ENCODE measurements at places on chromosomes 4 and X.

DNA sequence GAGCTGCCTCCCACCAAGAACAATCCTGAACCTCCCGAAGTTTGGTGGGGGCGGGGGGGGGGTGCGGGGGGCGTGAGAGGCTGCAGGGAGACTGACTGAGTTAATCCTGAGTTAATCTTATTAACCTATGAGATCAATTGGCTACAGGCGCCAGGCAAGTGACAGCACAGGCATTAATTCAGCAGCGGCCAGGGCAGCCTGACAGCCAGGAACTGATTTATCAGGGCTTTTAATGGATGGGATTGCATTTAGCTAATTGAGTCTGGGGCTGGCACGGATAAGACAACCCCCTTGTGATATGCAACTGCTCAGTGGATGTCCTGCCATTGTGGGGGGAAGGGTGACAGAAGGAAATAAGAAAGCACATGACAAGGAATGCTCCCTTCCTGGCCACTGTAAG lies 16.3 kb downstream of the RTL5 start:
- no peak for DNase-seq

- DNase-seq = no peak
Observed at GRCh38 chrX:70044541-70045245, 5.0 kb downstream of the AWAT2 start.

- DNase-seq = no peak
Observed at GRCh38 chr4:109562457-109563239, 2.6 kb downstream of the MCUB start.

DNA sequence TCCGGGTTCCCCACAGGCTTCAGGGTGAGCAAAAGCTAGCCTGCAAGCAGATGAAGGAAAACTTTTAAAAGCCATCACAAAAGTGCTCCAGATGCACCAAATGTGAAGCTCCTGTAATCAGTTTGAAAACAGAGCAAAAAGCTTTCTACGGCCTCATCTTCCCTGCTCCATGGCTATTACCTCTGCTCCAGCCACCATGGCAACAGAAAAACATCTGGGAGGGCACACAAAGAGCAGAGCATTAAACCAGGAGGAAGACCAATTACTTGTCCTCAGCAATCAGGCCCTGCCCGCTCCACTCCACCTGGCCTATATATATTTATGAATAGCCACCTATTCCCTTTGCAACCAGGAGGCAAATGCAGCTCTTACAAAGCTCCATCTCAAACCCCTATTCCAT lies 33.6 kb downstream of the TMEM154 start:
- DNase-seq = no peak

DNA sequence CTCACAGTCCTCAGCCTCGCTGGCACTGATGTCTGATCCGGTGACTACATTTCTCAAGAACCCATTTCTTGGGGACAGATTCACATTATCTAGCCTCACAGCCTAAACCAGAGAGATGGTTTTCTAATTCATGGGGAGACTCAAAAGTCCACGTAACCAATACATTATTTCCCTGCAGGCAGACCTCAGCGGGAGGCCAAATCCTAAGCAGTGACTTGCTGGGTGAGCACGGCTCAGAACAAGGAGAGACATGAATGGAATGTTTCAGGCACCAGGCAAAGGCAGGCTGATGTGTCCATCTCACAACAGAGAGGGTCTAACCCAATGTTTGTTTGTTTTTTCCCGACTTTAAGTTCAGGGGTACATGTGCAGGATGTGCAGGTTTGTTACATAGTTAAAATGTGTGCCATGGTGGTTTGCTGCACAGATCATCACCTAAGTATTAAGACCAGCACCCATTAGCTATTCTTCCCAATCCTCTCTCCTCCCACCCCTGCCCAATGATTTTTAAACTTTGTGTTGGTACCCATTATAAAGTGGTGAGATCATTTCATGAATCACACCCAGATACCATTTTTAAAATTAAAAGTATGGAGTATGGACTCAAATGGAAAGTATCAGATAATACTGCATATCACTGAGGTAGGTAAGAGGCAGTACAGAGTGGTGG lies 53.3 kb downstream of the SCD5 start:
- DNase-seq = no peak

DNA sequence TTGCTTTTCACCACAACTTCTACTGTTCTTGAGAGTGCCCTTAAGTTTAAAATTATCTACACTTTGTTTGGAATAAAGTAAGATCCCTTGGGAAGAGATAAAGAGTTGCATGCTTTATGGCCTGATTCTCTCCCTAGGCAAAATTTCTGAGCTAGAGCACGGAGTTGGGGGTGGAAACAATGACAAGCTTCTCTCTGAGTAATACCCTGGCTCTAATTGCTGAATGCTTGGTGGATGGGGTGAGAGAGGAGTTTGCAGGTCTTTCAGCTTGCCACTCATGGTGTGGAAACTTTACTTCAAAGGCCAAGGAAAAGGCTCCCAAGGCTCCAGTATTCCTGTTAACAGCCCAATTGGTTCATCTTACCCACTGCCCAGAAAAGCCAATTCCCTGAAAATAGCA lies 26.1 kb upstream of the PRDM8 start:
- DNase-seq = no peak

DNA sequence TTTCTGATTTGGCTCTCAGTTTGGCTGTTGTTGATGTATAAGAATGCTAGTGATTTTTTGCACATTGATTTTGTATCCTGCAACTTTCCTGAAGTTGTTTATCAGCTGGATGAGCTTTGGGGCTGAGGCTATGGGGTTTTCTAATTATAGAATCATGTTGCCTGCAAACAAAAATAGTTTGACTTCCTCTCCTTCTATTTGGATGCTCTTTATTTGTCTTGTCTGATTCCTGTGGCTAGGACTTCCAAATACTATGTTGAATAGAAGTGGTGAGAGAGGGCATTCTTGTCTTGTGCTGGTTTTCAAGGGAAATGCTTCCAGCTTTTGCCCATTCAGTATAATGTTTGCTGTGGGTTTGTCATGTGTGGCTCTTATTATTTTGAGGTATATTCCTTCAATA lies 734.7 kb upstream of the FAM241A start:
- no peak for DNase-seq

- no peak for DNase-seq
Observed at GRCh38 chrX:24332878-24333277, 19.0 kb upstream of the SUPT20HL2 start.

GRCh38 chr4:172813359-172813923 lies 355.2 kb upstream of the GALNT7 start:
- no peak for DNase-seq

GRCh38 chrX:143768976-143769375 lies 48.4 kb upstream of the SPANXN2 start:
- no peak for DNase-seq

DNA sequence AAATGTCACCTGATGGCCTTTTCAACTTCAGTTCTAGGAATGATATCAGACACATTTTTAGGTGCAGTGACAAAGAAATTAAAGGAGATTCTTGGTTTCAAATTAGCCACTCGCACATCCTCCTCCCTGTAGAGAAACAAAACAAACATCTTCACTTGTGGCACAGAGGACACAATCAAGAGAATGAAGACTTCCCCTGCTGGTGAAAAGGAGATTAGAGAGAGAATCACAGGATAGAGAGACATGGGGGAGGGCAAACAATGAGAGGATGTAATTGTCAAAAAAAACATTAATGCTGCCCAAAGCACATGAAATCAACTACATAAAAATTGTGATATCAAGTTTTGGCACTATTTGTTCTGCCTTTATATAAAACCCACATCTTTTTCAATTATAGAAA lies 34.5 kb downstream of the ACE2 start:
- DNase-seq = no peak

- no peak for DNase-seq
Observed at GRCh38 chr4:57064811-57065711, 45.1 kb downstream of the IGFBP7 start.

- peak; percentile 33 for DNase-seq
Observed at GRCh38 chr4:88378691-88379559, at the start of gene HERC6. TSS of gene HERC6 (plus strand) at chr4:88378852. CDS start at chr4:88378922, 70 bp downstream.

DNA sequence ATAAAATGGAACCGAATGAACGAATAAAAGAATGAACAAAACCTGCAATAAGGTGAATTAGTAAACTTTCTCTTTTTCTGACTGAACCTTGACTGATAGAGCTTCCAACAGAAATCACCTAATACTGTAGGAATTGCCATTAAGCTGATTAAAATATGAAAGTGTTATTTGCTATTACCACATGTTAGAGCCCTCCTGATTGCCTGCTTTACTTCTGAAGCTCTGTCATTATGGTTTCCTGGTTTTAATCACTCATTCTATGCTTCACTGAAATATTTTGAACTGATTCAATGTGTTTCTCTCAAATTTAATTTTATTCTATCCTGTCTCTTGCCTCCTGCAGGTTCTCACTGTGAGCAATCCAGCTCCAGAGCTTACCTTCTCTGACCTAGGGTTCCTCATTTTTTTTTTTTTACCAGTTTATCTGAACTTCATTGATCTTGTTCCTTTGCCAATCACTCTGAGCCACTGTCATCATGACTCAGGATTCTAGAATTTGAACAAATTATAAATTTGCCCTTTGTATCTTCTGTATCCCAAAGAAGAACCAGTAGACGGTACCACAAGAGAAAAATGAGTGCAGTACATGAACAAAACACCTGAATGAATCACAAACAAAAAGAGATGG lies 48.1 kb upstream of the UGT2B15 start:
- no peak for DNase-seq

GRCh38 chr4:117010671-117011070 lies 74.7 kb downstream of the TRAM1L1 start:
- no peak for DNase-seq

GRCh38 chrX:39809331-39809730 lies 288.4 kb downstream of the BCOR start:
- DNase-seq = no peak

- no peak for DNase-seq
Observed at GRCh38 chrX:49610718-49611310, 12.0 kb downstream of the GAGE1 start.

DNA sequence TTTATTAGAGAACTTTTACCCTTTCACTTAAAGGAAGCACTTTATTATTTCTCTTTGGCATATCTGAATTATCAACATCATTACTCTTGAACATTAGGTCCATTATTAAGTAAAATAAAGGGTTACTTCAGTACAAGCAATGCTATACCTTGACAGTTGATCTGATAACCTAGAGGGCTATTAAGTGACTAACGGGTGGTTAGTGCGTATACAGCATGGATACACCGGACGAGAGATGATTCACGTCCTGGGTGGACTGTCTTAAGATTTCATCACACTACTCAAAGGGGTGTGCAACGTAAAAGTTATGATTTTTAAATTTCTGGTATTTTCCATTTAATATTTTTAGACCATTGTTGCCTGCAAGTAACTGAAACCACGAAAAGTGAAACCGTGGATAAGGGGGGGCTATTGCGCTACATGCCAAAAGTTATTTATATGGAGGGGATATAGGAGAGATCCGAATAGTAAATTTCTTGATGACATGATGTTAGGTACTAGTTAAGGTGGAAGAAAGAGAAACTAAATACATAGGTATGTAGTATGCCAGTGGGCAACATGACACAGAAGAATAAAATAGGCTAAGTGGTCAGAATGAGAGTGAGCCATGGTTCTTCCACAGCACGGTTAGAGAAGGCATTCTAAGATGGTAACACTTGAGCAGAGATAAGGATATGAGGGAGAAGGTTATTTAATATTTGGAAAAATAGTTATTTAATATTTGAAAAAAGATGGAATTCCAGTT lies 230.8 kb upstream of the ANKRD50 start:
- no peak for DNase-seq

- no peak for DNase-seq
Observed at GRCh38 chr4:77215107-77215506, 58.1 kb downstream of the CCNG2 start.

DNA sequence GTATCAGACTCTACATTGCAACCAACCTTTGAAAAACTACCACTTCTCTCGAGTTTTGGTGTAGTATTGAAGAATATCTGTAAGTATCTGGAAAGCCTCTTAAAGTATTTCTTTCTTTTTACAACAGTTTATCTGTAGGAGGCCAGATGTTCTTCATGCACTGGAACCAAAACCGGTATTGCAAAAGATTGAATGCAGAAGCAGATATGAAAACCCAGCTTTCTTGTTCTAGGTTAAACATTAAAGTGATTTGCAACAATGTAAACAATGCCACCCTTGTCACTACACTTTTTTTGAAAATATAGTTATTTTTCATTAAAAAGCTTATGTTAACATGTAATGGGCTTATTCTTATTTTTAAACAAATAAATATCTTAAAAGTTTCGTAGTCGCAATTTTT lies 27.2 kb downstream of the PLS3 start:
- DNase-seq = no peak

DNA sequence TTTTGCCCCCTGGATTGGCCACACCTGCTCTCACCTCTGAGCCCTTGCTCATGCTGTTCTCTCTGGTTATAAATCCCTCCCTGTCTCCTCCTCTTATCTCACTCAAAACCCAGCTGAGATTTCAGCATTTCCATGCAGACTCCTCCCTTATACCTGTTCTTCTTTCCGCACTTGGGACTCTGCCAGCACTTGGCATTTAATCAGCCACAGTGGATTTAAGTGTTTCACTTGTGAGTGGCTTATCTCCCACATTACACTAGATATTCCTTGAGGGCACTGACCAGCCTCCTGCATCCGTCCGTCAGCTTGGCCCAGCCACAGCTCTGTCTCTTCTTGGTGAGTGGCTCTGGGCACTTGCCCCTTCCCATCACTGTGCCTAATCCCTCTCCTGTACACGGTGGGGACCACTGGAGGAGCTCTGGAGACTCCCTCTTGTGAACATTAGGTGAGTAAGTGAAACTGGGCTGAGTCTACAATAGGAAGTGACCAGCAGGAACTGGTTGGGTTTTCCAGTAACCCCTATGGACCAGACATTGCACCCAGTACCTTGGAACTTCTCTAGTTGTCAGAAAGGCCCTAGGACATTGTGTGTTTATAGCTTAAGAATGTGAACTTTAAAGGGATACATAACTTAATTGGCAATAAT lies 19.9 kb downstream of the FGFBP1 start:
- DNase-seq = no peak

DNA sequence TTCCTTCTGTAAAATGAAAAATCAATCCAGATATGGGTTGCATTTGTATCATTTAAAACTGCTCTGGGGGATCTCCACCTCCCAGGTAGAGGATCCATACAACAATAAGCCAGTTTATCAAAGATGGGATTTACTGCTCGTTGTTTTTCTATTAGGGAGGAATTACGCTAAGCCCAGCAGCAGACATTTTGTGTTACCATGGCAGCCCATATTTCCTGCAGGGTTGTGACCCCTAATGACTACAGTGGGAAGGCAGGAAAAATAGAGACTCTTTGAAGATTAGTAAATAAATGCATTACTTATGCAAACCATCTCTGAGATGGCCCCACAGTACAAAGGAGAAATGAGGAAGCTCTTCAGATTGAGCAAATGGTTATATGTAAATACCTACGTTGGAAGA lies 253.4 kb upstream of the GPR101 start:
- no peak for DNase-seq

DNA sequence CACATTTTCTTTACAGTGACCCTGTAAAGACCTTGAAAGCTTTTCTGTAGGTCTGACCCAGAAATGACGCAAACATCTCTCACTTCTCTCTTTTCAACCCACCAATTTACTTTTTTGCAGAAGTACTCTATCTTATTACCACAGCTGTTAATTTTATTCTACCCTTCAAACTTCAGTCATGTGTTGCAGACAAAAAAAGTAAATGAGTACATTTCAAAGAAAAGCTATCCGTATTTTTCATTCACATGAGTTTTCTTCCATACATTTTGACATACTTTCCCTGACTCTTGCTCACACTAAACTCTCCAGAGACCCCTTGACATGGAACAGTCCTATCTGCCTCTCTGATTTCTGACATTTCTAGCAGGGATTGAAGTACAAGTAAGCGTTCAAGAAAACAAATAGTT lies 51.7 kb downstream of the SLC7A11 start:
- DNase-seq = no peak

- no peak for DNase-seq
Observed at GRCh38 chr4:86615501-86615900, 21.4 kb downstream of the PTPN13 start.

GRCh38 chr4:108466936-108467902 lies 153.2 kb upstream of the RPL34 start:
- no peak for DNase-seq

Measured in activated gamma-delta T cell (primary cell).